ENCODE measurements at places on chromosomes 7 and 10.
A peak's percentile ranks its signal among the peaks of the same experiment; 100 is the strongest.

GRCh38 chr7:105978035-105978434 lies 15.0 kb downstream of the CDHR3 start:
- DNase-seq: no peak

GRCh38 chr7:151727579-151728285 lies 149.2 kb downstream of the PRKAG2 start:
- peak; percentile 13 for DNase-seq

DNA sequence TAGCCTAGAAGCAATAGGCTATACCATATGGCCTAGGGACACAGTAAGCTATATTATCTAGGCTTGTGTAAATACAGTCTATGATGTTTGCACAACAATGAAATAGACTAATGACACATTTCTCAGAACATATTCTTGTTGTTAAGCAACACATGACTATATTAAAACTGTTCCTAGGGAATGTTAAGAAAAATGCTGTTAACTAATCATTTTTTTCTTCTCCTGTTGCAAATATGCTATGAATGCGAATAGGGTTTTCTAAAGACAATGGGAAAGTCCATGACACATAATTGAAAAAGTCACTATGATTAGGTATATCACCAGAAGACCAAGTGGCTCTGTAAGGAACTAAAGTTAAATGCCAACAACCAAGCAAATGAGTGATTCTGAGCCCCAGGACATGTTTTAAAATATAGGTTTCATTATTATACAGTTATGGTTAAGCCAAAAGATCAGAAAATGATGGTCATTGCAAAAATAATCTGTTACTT lies 454.0 kb upstream of the SORCS1 start:
- no peak for DNase-seq

DNA sequence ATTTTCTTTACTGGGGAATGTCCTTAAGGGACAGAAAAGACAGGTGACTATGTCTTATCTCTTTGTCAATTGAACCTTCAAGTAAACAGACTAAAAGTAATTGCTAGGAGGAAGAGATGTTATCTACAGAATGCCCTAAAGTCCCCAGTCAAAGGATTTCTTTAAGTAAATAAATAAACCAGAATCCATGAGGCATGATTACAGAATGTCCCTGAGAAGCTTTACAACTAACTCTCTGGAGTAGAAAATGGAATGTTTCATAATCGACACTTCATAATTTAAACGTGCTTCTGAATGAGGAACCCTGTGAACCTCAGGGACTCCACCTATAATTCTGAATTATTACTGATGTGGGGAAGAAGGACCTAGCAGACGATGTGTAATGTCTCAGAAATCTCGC lies 187.9 kb upstream of the IMMP2L start:
- no peak for DNase-seq

- DNase-seq: no peak
Measured at GRCh38 chr10:128693493-128694131, 567.4 kb upstream of the MKI67 start.

- DNase-seq: no peak
Measured at GRCh38 chr10:116073510-116073909, 199.5 kb downstream of the GFRA1 start.

- no peak for DNase-seq
Measured at GRCh38 chr10:4806534-4806933, 19.5 kb upstream of the AKR1E2 start.

DNA sequence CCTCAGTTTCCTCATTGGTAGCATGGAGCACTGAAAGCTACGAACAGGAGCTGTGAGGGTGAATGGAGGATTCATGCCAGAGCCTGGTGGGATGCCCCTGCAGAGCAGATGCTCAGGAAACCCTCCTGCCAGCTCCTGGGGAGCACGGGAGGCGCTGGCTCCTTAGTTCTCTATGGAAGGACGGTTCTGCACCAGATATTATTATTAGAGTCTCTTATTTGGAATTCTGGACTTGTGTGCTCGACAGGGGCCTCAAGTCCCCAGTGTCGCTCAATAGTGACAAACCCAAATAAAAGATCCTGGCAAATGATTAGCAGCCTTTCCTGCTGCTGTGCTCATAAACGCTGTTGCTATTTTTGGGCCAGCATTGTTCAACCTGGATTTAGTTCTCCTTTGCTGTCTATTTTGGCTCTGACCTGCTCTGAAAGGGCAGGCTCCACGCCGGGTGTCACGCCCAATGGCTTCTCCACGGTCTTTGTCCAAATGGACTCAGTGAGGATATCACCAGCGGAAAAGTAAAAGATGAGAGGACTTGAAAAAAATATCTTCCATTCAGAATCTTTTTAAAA lies 23.0 kb upstream of the KLF6 start:
- no peak for DNase-seq

DNA sequence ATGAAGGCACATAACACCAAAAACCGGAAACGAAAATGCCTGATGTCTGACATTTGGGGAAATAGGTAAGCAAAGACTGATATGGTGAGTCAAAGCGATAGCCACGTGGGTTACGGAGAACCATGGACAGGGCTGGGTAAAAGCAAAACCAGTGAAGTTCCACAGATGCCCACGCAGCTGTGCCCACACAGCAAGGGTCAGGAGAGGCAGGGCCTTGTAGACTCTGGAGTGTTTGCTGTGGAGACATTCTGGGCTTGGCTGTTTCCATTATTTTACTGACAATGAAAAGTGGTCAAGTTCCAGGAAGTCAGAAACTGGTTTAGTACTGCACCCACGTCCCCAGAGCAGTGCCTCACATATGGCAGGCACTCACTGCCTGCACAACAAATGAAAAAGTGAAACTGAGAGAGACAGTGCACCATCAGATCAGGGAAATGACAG lies 148.7 kb downstream of the ZMYND11 start:
- DNase-seq: no peak

All from stimulated activated CD8-positive, alpha-beta memory T cell treated with anti-CD3 and anti-CD28 coated beads, Interleukin-15, amount 100 ng/mL, for 4 hours (primary cell).